Breast epithelium (tissue), 4 donors: ENCODE measurements at places on chromosomes 6 and 20. TPM values are rescaled to one million over a fixed set of nuclear protein-coding genes. Genes with fewer than 3 reads are reported as not detected.

The PDYN gene
- total RNA-seq: not detected

The AIF1 gene
- total RNA-seq: 54.1 TPM

The MEI4 gene
- not detected for total RNA-seq

The MATN4 gene
- total RNA-seq: 1.6 TPM

The ARMH2 gene
- not detected for total RNA-seq

The C20orf144 gene
- total RNA-seq: 0.33 TPM

The SLC17A2 gene
- not detected for total RNA-seq

The SEL1L2 gene
- total RNA-seq: 7.4 TPM

The ROS1 gene
- not detected for total RNA-seq

The KIAA1755 gene
- 5.1 TPM for total RNA-seq

The TMEM244 gene
- total RNA-seq: not detected

The GLP1R gene
- total RNA-seq: 0.73 TPM

The CST9 gene
- 2.3 TPM for total RNA-seq

The CLVS2 gene
- total RNA-seq: not detected

DNA sequence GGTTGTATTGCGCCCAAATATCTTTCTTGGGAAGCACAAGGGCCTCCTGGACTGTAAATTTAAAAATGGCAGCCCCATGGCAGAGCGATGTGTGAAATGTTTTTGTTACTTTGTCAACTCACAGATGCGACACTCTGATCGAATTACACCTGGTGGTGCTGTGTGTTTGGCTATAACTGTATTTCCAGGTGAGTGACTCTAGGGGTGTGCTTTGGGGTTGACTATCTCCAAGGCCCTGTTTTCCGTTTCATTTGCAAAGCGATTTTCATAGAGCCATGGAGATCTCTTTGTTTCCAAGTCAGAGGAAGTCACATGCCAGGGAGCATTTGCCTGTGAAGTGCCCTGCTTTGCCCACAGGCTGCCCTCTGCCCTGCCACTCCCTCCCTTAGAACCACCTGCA, 93.5 kb downstream of the CDC5L start:
- DNase-seq: no peak

DNA sequence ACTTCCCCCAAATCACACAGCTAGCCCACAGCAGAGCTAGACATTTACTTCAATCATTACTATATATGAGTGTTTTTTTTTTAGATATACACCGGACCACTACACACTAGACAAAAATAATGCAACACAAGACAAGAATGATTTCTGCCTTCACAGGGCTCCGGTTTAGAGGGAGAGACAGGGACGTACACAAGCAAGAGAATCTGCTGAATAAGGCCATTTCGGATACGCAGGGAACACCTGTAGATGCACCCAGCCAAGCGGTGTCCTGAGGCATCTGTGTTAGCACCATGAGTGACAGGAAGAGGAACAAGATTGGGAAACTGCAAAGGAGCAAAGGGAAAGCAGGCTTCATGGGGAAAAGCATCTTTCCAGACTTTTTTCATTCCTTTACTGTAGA, 45.7 kb downstream of the HS3ST5 start:
- no peak for DNase-seq

DNA sequence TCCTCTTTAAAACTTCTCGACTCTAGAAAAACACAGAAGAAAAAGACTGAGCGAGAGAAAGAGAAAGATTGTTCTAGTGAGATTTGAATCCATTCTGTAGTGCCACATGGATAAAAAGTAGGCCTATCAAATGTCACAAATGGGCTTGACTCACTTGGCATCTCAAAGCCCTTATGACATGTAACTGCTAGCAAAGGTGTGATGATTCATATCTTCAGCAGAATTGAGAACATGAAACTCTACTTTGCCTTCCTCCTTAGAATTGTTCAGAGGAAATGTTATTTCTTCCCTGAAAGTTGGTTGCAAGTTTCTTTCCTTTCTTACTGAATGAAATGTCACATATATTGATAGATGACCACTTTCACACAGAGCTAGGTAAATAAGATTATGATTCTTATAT, 40.4 kb upstream of the DUSP22 start:
- DNase-seq: no peak

DNA sequence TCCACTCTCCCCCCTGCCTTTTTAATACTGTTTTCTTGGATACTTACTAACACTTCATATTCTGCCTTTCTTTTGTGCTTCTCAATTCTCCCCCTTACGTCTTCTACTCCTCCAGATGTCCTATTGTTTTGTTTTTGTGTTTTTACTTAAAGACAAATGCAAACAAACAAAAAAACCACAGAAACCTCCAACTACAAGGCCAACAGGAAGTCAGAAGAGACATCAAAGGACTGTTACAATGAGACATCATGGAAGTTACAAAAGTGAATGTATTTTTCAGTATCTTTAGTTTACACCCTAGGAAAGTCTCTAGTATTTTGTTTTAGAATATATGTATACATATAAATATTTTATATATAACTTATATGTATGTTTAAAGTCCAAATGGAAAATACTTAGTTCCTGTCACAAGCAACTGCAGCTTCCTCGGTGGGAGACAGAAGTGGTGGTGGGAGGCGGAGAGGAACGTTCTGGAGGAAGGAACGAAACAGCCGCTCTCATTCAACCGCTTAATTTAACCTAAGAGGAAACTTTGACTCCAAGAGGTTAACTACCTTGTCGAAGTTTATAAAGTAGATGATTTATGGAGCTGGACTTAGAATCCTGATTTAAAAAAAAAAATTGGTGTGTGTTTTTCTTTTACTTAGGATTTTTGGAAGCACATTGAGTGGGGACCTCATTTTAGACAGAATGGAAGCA, 168.9 kb upstream of the PDE10A start:
- DNase-seq: no peak

DNA sequence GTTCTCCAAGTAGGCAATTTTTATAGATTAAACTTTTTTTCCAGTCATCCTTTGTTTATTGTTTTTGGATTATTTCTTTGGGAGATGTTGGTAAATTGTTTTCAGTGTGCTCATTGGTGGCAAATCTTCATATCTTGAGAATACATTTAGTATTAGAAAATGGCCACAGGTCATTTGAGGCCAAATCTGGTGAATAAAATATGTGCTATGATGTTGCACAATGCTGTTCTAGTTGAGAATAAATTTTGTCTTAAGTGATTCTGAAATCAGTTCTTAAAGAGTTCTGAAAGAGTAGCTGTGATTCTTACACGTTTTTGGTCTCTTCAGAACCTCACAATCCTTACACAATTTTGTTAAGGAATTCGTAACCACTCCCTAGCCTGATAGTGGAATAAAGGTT, 20.1 kb downstream of the CDKAL1 start:
- no peak for DNase-seq

GRCh38 chr20:16459019-16459700, 114.1 kb downstream of the KIF16B start:
- DNase-seq: no peak

DNA sequence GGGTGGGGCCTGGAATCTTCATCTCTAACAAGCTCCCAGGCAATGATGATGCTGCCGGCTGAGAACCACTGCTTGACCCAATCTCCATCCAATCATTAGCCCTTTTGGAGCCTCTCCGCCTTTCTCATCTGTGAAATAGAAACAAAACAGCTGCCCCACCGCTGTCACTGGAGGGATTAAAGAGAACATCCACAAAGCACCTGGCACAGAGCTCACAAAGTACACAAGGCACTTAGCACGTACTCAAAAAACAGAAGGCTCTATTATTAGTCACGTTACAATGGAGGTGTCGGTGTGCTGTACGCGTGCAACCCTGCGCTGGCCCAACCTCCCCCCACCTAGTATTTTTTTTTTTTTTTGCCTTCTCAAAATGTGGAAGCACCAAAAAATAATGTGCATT, 213.5 kb upstream of the ARID1B start:
- DNase-seq: no peak

- DNase-seq: peak; percentile 88
Measured at GRCh38 chr20:15045246-15045645, 707.8 kb upstream of the FLRT3 start.

DNA sequence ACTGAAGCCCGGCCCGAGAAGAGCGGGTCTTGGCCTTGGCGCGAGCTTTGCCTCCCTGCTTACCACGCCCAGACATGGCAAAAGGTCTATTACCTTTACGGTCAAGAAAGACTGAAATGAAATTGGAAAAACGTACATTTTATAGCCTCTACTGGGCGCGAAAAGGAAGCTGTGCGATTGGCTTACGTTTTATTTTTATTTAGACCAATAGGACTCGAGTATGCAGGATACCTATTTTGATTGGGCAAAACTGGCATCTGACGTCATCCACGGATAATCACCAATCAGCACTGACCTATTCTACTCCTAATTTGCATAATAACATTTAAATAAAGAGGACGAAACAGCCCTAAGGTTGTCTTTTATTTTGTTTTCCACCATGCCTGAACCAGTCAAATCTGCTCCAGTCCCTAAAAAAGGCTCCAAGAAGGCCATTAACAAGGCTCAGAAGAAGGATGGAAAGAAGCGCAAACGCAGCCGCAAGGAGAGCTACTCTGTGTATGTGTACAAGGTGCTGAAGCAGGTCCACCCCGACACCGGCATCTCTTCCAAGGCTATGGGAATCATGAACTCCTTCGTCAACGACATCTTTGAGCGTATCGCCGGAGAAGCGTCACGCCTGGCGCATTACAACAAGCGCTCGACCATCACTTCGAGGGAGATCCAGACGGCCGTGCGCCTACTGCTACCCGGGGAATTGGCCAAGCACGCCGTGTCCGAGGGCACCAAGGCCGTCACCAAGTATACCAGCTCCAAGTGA, 97.4 kb downstream of the OR2B2 start:
- DNase-seq: peak; percentile 85

- no peak for DNase-seq
Measured at GRCh38 chr6:90005048-90005827, 111.0 kb downstream of the GJA10 start.

- DNase-seq: no peak
Measured at GRCh38 chr6:140193269-140193668, 818.8 kb upstream of the CITED2 start.

GRCh38 chr6:156630613-156631302, 146.4 kb upstream of the ARID1B start:
- no peak for DNase-seq

- DNase-seq: no peak
Measured at GRCh38 chr20:64009811-64010387, 26.1 kb upstream of the C20orf204 start.

- DNase-seq: no peak
Measured at GRCh38 chr6:21199262-21199661, 394.3 kb upstream of the SOX4 start.

GRCh38 chr20:44979090-44979621, 12.8 kb downstream of the STK4 start:
- DNase-seq: no peak

GRCh38 chr6:112199001-112199403, 55.4 kb downstream of the LAMA4 start:
- DNase-seq: no peak

- DNase-seq: no peak
Measured at GRCh38 chr6:5095236-5095635, 10.1 kb downstream of the PPP1R3G start.

DNA sequence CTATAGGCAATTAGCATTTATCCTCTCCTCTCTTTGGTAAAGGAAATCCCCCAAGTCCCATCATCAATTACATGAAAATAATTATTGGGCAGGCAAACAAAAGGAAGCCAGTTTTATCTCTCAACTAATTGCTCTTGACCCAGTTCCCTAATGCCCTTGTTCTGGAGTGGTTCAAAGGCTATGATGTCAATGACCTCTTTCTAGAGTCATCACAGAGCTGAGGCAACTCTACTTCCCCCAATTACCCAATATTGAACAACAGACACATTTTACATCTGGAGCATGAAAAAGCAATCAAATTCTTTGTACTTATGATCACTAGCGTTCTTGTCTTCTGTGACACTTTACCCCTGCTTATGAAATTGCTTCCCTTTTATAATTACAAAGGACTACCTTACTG, 43.5 kb downstream of the NT5E start:
- no peak for DNase-seq

GRCh38 chr6:85628353-85628752, 14.3 kb downstream of the SYNCRIP start:
- no peak for DNase-seq

DNA sequence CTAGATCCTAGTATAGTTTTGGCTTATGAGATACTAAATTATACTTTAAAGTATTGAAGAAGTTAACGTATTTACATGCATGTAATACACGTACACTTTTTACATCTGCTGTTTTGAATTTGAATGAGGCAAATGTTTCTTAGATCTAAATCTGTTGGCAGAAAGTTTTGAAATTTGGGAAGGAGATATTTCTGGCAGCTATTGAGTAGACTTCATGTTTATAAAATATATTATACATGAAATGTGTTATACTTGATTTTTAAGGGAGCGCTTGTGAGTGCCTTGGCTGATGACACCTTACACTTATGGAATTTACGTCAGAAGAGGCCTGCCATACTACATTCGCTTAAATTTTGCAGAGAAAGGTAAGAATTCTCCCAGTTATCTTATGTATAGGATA, 34.7 kb downstream of the STXBP5 start:
- DNase-seq: no peak

- DNase-seq: no peak
Measured at GRCh38 chr20:10357974-10358373, 76.0 kb downstream of the MKKS start.

DNA sequence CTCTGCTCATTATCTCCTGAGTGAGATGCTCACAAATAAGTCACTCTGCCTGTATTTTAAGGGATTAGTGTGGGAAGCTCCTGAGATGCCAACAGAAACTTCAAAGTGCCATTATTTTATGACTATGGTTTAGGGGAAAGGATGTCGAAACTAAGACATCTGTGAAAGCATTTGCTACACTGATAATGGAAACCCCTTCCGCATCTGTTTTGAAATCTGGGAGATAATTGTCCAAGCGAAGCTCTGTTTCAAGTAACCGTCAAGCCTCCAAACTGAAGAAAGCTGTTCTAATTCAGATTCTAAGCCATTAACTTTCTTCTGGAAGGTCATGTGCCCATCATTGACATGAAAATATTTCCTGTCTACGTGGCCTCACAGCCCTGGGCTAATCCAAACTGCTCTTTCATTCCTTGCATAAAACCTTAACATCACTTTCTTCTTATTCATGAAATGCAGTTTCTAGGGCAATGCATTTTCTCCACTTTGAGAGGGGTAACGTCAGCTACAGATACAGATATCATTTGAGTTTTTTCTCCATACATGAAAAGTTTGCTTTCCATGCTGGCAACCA, 932.0 kb downstream of the C6orf118 start:
- no peak for DNase-seq

- no peak for DNase-seq
Measured at GRCh38 chr6:24910331-24910960, 25.3 kb downstream of the RIPOR2 start.

DNA sequence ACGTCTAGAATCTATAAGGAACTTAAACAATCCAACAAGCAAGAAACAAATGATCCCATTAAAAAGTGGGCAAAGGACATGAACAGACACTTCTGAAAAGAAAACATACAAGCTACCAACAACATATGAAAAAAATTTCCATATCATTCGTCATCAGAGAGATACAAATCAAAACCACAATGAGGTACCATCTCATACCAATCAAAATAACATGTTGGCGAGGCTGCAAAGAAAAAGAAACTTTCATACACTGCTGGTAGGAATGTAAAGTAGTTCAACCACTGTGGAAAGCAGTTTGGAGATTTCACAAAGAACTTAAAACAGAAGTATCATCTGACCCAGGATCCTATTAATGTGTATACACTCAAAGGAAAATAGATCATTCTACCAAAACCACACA, 243.9 kb upstream of the RUNX2 start:
- DNase-seq: no peak

- no peak for DNase-seq
Measured at GRCh38 chr6:113050010-113050858, 703.1 kb downstream of the RFPL4B start.

GRCh38 chr6:30135147-30135546, 793 bp upstream of the TRIM40 start:
- no peak for DNase-seq
